Activated T-cell treated with anti-CD3 and anti-CD28 coated beads, Interleukin-2, amount 50 U/mL, for 4 hours (primary cell): ENCODE measurements at places on chromosomes 5 and 9. TPM values are rescaled to one million over a fixed set of nuclear protein-coding genes. Genes with fewer than 3 reads are reported as not detected.
A peak's percentile ranks its signal among the peaks of the same experiment; 100 is the strongest.

DNA sequence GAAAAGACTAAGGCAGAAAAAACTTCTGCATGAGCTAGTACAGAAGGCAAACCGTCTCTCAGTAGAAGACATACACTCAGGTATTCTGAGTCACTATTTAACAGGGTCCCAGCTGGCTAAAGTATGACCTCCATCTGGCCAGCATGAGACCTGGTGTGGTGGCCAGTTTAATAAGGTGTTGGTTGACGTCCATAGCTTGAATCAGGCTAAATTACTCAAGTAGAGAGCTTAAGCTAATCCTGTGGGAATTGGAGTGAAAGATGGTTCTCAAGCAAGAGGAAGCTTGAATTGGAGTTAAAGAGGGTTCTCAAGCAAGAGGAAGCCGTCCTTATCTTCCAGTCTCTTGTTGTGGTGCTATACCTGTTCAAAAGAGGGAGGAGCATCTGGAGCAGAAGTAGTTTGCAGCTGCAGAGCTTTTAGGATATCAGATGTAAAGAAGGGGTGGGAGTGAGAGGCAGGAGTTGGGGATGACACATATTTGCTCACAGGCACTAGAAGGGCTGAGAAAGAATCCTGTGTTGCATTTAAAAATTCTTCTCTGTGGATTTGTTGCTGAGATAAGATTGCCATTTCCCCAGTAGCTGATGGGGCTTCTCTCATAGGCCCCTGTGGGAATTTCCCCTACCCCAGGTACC, 136.1 kb upstream of the RUSC2 start:
- no peak for DNase-seq

- DNase-seq, result no peak
Observed at GRCh38 chr9:33524306-33524947, 376 bp downstream of the ANKRD18B start.

The PLPP7 gene
- not detected for total RNA-seq

DNA sequence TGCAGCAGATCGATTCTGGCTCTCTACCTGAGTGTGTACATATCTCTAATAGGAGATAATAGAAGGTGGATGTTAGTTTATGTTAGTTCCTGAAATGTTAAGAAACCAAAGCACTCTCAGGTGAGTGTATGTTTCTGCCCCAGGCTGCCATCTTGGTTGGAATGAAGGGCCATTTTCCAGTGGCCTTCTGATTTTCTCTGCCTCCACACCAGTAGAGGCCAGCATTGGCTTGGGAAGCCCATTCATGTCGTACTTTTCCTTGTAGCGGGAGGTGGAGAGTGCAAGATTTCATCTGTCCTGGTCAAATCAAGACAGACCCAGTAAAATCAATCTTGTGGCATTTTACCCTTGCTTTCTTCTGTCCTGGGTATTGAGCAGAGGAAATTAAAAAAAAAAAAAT, 91.0 kb downstream of the GAS1 start:
- no peak for DNase-seq

DNA sequence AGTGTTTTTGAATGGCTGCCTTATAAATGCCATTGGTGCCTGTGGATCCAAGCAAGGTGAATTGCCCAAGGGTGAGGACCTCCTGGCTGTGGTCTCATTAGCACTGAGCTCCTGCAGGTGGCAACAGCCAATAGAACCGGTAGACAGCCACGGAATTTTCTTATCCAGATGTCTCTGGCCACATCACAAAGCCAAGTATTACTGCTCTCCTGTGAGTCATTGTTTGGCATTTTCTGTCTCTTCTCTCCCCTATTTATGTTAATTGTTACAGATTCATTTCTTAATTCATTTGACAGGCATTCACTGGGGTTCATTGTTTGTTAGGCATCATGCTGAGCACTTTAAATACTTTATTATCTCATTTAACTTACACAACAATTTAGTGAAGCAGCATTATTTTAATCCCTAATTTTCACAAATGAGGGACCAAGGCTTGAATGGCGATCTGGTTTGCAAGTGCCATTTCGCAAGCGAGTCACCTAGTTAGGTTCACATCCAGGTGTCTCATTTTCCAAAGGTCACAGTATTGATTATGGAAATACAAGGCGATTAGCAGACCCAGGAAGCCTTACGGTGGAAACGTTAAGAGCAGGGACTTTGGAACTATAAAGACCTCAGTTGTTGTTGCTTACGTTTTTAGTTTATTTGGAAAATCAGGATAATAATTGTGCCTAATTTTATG, 58.2 kb upstream of the DPYSL3 start:
- no peak for DNase-seq

The PFDN1 gene
- total RNA-seq, result 58.8 TPM

DNA sequence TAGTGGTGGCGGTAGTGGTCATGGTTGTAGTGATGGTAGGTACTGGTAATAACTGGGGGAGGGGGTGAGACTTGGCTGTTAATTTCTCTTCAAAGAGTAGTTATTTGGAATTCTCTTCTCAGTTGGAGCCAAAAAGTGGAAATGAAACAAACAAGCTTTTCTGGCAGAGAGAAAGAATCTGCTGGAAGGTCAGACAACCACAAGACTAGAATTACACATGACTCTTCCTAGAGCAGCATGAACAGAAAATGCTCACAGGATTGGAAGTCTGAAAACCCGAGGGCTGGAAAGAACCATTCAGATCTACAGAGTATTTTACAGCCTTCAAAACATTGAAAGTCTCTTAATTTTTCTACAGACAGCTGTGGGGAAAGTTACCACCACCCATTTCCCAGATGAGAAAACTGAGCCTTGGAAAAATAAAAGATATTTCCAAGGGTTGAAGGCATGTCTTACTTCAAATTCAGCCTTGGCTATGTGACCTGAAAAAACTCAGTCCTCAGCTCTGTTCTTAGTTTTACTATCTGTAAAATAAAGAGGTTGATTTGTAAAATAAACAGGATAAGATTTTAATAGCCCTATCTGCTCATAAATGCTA, 42.9 kb upstream of the TRIM32 start:
- no peak for DNase-seq

DNA sequence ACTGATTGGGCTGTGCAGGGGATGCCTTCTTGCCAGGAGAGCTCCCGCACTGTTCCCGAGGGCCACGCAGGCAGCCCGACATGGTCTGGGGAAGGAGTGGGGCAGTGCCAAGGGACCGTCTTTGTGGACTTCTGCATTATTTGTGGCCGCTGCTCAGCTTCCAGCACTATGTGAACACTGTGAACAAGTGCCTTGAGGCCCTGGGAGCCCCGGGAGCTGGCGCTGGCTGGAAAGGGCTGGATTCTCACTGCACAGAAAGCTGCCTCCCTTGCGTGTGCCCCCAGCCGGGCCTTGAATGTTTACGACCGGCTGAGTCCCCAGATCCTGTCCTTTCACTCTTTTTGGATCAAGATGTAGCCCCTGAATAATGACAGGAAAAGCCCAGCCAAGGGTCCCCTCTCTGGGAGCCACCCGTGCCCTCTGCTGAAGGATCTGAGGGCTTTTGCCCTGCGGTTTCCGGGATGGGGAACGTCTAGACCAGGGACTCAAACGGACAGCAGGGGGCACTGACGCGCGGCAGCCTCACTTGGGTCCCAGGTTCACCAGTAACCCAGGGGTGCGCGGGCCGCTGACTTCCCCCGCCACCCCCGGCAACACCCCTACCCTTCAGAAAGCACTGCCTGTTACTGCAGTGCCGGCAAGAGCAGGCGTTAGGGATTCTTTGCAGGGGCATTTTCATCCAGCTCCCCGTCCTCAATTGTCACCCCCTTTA, 98.9 kb upstream of the FCN2 start:
- no peak for DNase-seq

The RNF20 gene
- 41.0 TPM for total RNA-seq

DNA sequence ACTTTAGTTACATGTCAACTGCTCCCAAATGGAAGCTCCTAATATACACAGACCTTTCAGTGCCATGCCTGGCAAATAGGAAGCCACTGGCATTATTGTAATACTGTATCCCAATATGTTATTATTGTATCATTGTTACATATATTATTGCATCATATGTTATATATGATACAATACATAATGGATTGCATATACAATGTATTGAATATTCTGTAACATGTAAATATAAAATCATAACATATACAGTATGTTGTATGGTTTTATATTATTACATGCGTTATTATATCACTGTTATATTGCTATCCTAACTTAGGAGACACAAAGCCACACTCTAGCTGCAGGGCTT, 38.5 kb downstream of the RAPGEF1 start:
- no peak for DNase-seq

- no peak for DNase-seq
Observed at GRCh38 chr9:93463638-93464248, 10.4 kb upstream of the FAM120AOS start.

- DNase-seq, result no peak
Observed at GRCh38 chr5:139696167-139696893, 48.2 kb downstream of the CXXC5 start.

DNA sequence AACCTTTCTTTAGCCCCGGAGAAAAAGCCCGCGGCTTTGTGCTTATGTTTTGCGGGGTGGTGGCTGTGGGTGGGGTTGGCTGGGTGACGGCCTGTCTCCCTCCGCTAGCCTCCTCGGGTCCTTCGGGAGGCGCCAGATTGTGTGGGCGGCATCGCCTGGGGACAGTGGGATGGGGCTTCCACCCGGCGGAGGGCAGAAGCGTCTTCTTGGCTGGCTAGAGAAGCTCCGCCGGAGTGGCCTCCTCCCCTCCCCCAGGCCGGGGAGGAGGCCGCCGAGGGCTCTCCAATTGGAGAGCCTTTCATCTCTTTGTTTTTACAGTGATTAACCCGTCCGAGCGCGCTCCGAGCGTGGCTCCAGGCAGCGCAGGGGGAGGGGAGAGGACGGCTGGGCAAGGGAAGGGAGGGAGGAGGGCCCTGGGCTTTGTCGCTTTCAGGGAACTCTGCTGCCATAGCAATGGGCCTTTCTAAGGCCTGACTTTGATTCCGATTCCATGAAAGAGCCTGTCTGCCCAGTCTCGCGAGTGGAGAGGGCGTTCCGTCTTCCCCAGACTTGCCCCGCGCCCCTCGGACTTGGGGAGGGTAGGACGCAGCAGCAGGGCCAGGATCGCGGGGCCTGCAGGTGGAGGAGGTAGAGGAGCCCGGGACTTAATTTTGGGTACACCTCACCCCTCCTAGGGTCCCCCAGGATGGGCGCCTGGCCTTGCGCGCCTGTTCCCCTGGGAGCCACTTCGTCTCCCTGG, 36.7 kb upstream of the TIFAB start:
- DNase-seq, result no peak

The TRPM6 gene
- 0.23 TPM for total RNA-seq

DNA sequence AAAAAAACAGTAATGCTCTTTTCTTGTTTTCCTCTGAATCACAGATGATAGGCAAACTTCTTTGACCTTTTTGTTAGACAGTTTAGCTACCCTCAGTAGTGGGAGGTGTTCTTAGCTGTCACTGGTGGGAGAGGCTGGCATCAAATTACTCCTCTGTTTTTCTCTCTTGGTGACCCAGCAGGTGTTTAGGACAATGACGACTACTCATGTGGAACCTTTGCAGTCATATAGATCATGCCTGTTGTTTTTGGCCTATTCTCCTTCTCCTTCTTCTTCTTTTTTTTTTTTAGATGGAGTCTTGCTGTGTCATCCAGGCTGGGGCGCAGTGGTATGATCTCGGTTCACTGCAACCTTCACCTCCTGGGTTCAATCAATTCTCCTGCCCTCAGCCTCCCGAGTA, 15.4 kb upstream of the NPR2 start:
- no peak for DNase-seq

DNA sequence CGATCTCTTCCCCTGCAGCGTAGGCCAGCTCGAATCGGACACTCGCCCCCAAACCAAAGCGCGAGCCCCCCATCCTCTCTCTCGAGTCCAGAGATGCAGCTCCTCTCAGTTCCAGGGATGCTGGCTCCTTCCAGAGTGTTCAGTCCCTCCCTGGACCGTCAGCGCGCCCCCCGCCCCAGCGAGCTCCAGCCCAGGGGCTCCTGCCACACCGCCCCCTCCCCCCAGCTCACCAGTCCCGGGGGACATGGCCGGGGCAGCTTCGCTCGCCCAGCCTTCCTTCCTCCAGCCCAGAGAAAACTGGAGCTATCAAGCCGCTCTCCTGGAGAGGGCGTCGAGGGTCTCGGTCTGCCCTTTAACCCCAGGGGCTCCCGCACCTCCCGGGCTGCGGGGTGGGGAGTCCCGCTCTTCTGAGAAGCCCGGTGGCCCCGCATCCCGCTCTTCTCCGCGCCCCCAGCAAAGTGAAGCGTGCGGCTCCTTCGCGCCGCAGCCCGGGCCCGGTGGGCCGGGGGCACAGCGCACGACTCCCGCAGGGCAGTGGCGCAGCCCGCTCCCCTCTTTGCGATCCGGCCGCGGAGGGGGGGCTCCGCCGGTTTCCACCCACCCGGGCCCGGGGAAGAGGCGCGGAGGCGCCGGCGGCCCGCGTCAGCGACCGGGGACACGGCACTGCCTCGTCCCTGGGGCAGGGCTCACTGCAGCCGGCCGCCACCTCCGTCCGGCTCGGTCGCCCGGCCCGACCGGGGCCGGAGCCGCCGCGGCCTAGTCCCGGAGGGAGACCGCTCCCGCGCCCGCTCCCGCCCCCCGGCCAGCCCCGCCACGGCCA, 587 bp downstream of the MIER3 start:
- DNase-seq, result peak; percentile 5

The FGF10 gene
- not detected for total RNA-seq

DNA sequence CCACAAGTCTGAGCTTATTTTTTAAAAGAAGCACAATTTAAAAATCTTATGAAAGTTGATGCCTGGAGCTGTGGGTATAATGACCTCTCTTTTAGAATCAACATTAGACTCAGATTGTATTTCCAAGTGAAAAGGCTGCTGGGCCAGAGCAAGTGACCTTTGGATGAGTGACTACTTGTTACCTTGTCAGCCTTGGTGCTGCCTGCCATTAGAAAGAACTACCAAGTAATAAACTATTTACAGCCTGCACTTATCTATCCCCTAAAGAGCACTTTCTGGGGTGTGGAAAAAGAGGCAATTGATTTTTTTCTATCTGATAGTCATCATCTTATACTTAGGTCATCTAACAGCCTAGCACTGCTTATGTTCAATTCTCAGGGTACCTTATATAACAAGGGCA, 134.9 kb upstream of the FBXL17 start:
- no peak for DNase-seq

GRCh38 chr9:124863371-124863871, 1.5 kb downstream of the ARPC5L start:
- DNase-seq, result no peak

The SHISAL2B gene
- total RNA-seq, result not detected

The VDAC1 gene
- total RNA-seq, result 390 TPM

The LCN15 gene
- not detected for total RNA-seq

GRCh38 chr9:125644819-125645507, 62.0 kb downstream of the MAPKAP1 start:
- DNase-seq, result no peak

- no peak for DNase-seq
Observed at GRCh38 chr5:176762489-176762888, 47.9 kb upstream of the UNC5A start.

The SH3RF2 gene
- total RNA-seq, result 0.33 TPM

The PCDHB9 gene
- not detected for total RNA-seq

DNA sequence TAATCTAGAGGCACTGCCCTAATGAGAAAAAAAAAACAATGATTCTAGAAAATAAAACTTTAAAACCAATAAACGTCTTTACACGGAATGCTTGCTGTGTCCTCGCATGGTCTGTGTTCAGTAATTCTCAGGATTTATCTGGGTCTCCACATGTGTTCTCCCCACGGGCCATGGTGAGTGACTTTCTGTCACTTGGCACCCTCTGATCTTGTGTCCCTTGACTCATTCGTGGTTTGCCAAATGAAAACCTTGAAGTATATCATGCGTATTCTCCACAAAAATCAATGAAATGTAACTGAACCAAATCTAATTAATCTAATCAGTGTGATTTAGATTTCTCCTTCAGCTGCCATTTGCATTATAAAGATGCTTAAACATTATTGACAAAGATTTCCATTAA, 48.0 kb downstream of the UBE2QL1 start:
- DNase-seq, result no peak

GRCh38 chr9:23766613-23767012, 59.4 kb downstream of the ELAVL2 start:
- DNase-seq, result no peak
